ENCODE measurements at places on chromosomes 2 and 18.

- DNase-seq = no peak
Observed at GRCh38 chr18:54871231-54871630, 43.0 kb downstream of the RAB27B start.

GRCh38 chr2:29270701-29271121 is 155.5 kb downstream of the CLIP4 start:
- no peak for DNase-seq

DNA sequence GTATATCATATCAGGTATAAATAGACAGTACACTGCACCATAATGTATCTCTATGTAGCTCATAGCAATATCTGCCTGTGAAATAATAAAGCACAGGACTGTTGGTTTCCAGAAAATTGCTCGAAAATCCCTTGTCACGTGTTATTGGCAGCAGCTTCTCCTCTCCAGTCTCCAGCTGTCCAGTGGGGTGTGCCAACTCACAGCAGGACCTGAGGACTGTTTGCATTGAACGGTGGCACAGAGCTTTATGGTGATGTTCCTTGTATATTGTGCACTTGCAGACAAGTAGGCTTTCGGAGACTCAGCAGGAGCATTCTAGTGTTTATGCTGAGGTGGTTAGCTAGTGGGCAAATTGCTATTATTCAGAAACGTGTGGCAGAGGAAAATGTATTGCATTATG is 182.2 kb upstream of the ATP5MC3 start:
- DNase-seq = no peak

DNA sequence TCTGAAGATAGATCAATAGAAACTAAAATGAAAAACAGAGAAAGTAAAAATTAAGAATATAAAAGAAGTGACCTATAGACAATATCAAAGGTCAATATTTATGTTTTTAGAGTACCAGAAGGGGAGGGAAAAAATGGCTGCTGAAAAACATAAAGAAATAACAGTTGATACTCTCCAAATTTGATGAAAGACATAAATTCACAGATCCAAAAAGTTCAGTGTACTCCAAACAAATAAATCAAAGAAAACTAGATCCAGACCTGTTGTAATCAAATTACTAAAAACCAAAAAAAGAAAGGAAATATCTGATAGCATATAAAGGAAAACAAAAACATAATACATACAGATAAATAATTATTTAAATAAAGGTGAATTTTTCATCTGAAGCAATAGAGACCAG is 1689.1 kb upstream of the TMEFF2 start:
- DNase-seq = no peak

DNA sequence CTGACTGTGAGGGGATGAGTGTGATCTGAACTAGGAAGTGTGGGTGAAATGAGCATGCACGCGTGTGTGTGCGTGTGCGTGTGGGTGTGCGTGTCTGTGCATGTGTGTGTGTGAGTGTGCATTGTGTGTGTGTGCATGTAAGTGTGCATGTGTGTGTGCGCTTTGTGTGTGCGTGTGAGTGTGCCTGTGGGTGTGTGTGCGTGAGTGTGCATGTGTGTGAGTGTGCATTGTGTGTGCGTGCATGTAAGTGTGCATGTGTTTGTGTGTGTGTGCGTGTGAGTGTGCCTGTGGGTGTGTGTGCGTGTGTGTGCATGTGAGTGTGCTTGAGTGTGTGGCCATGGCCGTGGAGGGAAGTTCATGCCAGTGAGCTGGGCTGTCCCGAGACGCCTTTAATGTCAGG is 76.3 kb downstream of the RTP5 start:
- no peak for DNase-seq

DNA sequence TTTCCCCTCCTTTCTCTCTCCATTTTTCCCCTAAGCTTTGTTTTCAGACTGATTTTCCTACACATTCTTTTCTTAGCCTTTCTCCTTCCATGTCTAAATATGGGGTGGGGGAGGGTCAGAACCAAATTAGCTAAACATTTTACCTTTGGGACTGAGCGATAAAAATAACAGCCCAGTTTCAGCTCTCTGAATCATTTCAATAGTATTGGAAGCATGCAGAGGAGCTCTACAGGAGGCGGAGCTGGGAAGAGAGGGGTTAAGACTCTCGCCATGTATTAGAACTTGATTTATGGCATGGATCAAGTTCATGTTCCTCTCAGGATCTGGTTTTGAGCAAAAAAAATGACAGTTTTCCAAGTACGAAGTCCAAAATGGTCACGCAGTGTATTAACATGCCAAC is 109.1 kb downstream of the CPO start:
- DNase-seq = peak; percentile 12

DNA sequence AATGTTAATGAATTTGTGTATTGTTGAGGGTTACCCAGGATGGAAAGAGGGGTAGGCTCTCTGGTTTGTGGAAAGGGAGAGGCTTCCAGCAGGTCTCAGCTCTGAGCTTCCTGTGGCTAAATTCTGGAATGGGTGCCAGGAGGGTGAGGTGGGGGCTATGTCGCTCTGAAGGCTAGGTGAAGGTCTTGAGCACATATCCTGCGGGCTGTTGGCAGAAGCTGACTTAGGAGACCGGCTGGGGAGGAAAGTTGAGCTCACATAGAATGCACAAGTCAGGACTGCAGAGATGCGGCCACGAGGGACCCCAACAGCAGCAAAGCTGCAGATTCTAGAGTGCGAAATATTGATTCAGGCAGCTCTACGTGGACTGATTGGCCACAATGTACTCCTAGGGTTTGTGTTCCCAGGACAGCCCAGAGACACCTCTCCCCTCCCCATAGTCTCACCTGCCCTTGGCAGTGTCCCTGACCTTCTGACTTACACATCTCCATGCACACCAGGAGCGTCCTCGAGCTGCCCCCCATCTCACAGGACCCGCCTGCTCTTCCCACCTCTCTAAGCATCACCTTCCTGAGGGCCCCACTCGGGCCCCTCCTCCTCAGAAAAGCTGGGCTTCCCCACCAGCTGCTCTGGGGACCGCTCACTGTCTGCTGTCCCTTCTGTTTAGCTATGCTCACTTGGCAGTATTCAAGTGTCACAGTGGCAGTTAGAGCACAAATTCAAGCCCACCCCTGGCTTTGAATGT is 72.6 kb downstream of the ALK start:
- no peak for DNase-seq

DNA sequence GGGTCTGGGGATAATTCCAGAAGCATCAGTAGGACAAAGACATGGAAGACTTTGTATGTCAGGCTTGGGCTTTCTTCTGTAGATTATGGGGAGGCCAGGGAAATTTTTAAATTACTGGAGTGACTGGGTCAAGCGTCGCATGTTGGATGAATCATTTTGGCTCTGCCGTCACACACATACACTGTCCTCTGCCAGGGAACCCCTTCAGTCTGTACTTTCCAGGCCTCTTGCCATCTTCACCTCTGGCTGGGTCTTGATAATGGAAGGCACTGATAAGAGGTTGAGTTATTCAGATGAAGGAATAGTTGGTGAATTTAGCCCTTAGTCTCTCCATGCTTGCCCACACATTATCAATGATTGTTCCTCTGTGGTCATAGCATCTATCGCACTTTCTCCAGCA is 895.1 kb upstream of the CELF4 start:
- no peak for DNase-seq

DNA sequence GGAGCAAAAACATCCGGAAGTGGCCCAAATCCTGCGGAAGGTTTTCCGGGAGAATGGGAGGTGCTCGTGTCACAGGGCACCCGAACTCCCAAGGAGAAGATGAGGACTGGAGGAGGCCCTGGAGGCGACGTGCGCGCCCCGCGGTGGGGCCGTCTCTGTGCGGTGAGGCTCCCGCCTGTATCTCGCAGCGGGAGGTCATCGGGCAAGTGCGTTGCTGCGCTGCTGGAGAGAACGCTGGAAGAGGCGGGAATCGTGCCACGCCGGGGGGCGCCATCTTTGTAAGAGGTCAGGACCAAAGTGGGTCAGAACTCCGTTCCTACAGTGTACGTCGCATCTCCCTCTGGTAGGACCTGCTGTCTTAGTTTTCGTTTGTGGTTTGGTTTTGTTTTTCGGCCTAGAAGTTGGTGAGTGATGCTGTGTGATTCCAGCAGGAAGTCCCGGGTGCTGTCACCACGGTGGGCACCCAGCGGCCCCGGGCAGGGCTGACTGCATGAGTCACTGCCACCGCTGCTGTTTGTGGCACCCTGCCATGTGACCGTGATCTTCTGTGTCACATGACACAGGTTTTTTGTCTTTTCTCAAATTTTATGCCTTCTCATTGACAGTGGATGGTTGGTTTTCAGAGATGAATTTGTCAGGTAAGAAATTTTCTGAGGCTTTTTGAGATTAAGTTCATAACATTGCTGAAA is 21.5 kb upstream of the ATP9B start:
- no peak for DNase-seq

DNA sequence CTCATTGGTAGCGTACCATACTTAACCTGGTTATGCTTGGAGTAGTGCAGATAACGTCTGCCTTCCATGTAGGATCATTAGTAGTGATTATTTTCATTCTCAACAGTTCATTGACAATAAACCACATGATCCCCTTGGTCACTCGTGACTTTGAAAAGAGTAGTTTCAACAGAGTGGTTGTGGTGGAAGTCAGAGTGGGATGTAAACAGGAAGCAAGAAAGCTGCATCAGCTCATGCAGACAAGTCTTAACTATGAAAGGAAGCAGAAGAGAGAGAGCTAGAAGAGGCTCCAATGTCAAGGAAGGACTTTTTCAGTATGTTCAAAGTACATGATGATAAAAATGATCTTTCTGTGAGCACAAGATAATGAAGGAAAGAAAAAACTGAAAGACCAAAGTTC is 287.4 kb downstream of the MBD2 start:
- DNase-seq = no peak

DNA sequence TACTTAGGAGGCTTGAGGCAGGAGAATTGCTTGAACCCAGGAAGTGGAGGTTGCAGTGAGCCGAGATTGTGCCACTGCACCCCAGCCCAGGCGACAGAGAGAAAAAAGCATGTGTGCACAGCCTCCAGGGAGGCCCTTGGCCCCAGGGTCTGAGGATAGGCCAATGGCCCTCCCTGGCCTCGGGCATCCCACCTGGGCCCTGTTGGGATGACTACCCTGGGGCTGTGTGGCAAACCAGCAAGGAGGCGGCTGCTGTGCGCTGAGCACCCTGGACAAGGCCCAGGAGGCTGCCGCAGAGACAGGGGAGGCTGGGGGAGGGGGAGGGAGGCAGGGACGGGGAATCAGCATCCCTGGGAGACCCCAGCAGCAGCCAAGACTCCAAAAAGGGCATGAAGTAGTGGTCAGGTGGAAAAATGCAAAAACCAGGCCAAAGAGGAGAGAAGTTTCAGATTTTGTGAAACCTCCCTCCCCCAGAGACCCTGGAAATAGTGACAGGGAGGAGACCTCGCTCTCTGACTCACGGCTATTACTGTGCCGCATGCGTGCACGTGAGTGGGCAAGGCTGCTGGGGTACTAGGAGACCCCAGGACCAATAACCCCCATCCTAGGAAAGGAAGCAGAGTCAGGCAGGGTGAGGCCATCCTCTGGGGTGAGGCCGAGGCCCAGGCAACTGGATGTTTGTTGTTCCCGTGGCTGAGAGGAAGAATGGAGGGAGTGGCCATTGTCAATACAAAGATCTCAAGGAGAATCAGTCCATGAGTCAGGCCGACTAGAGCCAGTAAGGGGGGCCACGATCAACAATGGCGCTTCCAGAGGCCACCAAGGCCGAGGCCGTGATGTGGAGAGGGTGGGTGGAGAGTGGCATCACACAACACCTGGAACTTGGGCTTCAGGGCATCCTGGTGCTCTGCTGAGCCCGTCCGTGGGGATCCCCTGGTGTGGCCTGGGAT is 16.0 kb upstream of the B3GNT7 start:
- DNase-seq = no peak

GRCh38 chr18:76953583-76954233 is 131.4 kb downstream of the ZNF236 start:
- peak; percentile 7 for DNase-seq

- peak; percentile 60 for DNase-seq
Observed at GRCh38 chr2:84022810-84023431, 436.2 kb downstream of the SUCLG1 start.

- peak; percentile 29 for DNase-seq
Observed at GRCh38 chr2:112075490-112076260, 20.6 kb downstream of the TMEM87B start.

- no peak for DNase-seq
Observed at GRCh38 chr2:205808486-205809121, 126.3 kb downstream of the NRP2 start.

- no peak for DNase-seq
Observed at GRCh38 chr2:48912110-48912509, 156.6 kb upstream of the LHCGR start.

GRCh38 chr2:191748528-191749180 is 70.7 kb downstream of the NABP1 start:
- DNase-seq = peak; percentile 24

DNA sequence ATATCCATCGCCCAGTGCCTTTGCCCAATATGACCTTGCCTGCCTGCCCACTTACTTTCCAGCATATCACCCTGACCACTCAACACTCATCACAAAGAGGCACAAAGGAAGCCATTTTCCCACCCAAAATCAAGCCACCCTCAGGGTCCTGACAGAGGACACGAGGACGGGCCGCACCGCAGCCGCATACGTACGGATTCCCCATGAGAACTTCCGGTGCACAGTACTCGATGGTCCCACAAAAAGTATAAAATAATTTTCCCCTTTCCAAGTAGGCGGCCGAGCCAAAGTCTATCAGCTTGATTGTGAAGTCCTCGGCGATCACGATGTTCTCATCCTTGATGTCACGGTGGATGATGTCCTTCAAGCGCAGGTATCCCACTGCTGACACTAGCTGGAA is 10.0 kb upstream of the MTERF4 start:
- DNase-seq = no peak

GRCh38 chr2:101718993-101719571 is 21.6 kb downstream of the MAP4K4 start:
- DNase-seq = peak; percentile 31

DNA sequence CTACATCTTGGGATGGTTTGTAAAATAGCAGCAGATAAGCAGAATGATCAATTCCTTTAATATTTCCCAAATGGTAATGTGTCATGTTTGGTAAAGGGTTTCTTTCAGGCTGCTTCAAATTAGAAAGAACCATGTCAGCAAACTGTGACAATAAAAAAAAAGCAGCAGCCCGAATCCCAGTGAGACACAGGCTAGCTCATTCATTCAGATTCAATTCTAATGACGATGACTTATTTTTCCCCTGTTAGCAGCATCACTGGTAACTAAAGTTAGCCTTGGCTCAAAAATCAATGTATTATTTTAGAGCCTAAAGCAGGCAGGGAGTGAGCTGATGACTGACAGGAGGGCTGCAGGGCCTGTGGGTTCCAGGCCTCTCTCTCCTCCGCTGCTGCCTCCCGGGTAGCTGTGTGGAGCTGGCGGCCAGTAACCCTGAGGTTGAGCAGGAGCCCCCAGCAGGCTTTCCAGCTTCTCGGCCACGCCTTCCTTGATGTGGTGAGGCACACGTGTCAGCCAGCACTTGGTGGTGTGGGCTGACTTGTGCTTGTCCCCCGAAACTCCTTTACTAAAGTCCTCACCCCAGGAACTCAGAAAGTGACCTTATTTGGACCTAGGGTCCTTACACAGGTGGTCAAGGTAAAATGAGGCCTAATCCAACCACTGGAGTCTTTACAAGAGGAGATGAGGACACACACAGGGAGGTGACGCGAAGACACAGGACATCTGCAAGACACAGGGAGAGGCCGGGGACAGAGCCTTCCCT is 120.5 kb upstream of the HS6ST1 start:
- DNase-seq = no peak

- no peak for DNase-seq
Observed at GRCh38 chr2:323035-323434, 35.1 kb upstream of the ALKAL2 start.

- DNase-seq = no peak
Observed at GRCh38 chr2:101550555-101550954, 75.6 kb upstream of the RFX8 start.

- DNase-seq = no peak
Observed at GRCh38 chr2:101782427-101782792, 84.9 kb downstream of the MAP4K4 start.

- no peak for DNase-seq
Observed at GRCh38 chr2:208354964-208355381, 51.6 kb upstream of the PTH2R start.

Data from IMR-90 (cell line).